ENCODE measurements at places on chromosomes 16 and 17.

- no peak for DNase-seq
Measured at GRCh38 chr17:66579556-66579955, 255.4 kb upstream of the CACNG5 start.

DNA sequence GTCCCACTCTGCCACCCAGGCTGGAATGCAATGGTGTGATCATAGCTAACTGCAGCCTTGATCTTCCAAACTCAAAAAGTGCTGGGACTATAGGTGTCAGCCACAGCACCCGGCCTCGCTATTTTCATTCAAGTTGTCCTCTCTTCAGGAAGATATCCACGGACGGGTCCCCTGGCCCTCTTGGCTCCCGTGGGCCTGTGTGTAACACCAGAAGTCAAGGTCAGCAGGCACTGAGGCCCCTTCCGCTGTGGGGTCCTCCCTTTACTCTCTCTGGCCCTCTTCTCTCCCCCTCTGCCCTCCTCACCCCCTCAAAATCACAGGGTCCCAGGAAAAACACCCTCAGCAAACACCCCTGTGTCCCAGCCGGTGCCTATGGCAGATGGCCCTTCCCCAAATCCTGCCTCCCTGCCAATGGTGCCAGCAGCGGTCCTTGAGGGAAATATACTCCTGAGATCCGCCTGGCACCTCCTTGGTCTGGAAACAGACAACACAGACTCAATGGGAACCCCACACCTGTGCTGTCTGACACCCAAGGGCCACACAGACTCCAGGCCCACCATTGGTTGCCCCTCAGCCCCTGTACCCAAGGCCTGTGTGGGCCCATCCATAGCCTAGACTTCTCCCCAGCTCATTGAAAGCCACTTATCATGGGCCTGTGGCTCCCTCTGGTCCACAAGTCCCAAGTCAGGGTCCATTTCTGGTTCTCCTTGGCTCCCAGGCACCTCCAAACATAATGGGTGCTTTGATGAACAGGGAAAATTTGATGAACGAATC, 221.5 kb downstream of the ZNF423 start:
- DNase-seq = no peak

GRCh38 chr17:57678393-57678792, 66.7 kb downstream of the CCDC182 start:
- no peak for DNase-seq

DNA sequence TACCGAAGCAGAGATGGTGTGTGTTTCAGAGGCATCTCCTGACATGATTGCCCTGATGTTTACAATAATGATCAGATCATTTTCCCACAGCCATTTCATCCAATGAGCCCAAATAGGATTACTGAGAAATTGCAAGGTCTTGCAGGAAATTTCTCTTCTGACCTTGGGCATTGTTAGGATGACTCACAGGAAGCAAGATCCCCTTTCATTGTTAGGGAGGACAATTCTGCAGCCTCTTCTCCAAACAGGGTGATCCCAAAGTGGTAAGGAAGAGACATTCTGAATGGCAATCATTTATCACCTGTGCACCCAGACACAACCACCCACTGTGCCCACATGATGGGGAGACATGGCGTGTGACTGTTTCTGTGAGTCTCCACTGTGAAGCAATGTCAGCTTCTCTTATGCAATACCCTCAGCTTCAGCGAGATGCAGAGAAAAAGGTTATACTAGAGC, 306.7 kb upstream of the XYLT1 start:
- DNase-seq = no peak

DNA sequence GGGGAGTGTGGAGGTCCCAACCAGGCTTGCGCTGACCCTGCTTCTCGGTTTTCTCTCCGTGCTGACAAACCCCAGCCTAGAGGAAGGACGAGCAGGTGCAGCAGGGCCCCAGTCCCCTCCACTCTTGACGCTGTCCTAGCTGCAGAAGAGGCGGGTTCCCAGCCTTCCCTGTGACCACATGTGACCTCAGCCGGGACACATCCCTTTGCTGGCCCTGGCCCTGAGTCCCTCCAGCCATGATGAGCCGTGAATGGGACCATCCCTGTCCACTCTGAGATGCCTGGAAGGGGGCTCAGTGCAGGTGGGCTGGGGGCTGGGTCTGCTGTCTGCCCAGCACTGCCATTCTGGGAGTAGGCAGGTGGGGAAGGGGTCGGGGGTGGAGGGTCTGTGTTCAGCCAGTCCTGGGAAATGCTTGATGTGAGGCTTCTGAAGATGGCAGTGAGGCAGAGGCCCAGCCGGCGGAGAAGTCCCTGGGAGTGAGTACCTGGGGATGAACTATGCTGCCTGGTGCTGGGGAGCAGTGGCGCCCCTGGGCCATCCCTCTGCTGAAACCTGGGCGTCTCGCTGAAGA, 1.9 kb upstream of the TUBB3 start:
- DNase-seq = no peak

DNA sequence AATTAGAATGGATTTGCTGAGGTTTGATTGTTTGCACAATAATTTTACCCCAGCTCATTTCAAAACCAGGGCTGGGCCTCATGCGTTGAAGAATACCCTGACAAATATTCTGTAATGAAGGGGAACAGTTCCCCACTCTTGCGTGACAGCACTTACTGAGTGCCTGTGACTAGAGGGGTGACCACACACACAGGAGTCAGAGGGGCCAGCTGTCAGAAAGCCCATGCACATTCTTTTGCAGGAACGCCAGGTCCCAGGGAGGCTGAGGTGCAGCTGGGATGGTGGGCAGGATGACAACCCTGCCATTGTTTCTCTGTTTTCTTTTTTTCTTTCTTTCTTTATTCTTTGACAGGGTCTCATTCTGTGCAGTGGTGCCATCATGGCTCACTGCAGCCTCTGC, 44.6 kb downstream of the SMPD3 start:
- DNase-seq = no peak

GRCh38 chr17:2222901-2223616, 80.5 kb downstream of the SMG6 start:
- DNase-seq = no peak

DNA sequence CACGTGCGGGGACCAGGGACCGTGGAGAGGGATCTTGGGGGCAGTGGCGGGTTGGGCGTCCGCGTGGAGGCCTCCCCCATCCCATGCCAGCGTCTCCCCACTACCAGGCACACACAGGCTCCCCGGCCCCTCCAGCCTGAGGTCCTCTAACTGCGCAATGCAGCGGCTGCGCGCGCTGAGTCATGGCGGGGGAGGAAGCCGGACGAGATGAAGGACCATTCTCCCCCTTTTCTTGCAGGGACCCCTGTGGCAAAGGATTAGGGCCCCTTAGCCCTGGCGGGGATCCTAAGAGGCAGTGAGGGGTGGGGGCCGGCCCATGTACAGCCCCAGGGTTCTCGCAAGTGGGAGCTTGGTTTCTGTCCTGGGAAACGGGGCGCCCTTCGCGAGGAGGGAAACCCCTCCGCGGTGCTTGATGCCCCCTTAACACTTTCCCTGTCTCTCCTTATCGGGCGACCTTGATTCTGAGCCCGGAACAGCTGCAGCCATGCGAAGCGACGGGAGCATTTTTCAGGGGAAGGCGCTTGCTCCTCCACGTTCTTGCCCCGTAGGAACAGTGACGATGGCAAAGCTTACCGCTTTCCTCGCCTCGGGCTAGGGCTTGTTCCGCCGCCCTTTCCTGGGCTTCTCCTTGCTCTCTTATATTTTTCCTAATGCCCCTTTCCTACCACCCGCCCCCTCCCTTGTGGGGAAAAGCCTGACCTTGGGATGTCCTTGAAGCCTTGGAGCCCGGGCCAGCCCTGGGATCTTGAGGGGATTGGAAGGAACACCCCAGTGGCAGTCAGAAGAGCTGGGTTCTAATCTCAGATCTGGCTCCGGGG, 592 bp downstream of the ALDOA start:
- DNase-seq = no peak

- DNase-seq = no peak
Measured at GRCh38 chr17:77748436-77748835, 210.1 kb upstream of the TNRC6C start.

DNA sequence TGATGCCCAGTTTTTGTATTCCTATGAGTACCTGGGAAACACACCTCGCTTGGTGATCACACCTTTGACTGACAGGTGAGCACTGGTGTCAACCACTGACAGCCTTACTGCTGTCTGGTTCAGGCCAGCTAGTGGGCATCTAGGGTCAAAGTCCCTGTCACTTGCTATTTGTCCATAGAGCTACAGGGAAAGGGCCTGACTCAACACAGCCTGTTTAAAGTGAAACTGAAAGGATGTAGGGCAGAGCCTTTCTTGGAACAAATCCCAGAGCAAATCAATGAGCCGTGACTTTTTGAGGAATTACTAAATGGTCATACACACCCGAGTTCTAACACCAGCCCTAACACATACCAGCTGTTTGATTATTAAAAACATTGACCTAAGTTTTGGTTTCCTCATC, 106.8 kb downstream of the DNAH9 start:
- no peak for DNase-seq

- no peak for DNase-seq
Measured at GRCh38 chr16:89973654-89974335, 25.2 kb downstream of the DEF8 start.

- DNase-seq = no peak
Measured at GRCh38 chr17:1267471-1267943, 2.7 kb upstream of the BHLHA9 start.

DNA sequence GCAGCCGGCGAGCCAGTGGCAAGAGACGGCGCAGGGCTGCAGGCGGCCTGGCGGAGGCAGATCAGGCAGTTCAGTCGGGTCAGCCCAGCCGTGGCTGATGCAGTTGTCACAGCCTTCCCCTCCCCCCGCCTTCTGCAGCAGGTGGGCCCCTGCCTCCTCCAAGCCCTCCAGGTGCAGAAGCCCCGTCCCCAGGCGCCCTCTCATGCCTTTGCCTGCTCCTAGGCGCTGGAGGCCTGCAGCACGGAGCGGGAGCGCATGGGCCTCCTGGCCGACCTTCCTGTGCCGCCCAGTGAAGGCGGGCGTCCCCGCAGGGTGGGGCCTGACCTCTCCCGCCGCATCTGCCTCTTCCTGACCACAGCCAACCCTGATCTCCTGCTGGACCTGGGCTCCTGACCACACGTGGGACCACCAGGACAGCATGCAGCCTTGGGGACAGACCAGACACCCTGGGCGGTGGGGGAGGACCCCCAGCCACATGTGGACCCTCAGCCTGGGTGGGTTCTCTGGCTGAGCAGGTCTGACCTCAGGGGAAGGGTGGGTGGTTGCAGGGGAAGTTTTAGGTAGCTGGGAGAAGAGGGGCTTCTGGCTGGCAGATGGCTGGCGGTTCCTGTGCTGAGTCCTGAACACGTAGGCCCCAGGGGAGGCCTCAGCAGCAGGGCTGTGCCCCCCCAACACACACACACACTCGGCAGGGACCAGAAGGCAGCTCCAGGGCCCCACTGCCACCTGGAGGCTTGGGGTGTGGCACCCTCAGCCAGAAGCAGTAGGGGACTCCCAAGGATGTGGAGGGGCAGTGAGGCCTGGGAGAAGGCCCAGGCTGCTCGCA, 3.1 kb upstream of the MRPS34 start:
- DNase-seq = no peak

- no peak for DNase-seq
Measured at GRCh38 chr17:65356536-65356935, 204.9 kb downstream of the AXIN2 start.

- DNase-seq = no peak
Measured at GRCh38 chr17:77489893-77490255, 349.1 kb downstream of the SEC14L1 start.

DNA sequence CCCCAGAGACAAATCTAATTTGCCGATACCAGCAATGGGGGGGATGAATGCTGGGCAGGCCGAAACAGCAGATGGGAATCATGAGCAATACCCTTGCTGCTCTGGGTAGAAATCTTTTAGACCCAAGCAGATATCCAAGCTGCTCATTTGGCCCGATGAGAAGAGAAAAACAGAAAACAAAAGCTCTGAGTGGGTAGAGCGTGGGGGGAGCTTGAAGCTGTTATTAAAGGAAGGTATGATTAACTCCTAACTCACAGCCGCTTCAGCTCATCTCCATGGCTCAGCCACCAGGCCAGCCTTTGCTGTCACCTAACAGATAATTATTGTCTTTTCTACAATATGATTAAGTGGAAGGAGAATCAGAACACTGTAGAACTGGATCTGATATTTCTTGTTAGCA, 58.3 kb downstream of the VPS35L start:
- DNase-seq = no peak

DNA sequence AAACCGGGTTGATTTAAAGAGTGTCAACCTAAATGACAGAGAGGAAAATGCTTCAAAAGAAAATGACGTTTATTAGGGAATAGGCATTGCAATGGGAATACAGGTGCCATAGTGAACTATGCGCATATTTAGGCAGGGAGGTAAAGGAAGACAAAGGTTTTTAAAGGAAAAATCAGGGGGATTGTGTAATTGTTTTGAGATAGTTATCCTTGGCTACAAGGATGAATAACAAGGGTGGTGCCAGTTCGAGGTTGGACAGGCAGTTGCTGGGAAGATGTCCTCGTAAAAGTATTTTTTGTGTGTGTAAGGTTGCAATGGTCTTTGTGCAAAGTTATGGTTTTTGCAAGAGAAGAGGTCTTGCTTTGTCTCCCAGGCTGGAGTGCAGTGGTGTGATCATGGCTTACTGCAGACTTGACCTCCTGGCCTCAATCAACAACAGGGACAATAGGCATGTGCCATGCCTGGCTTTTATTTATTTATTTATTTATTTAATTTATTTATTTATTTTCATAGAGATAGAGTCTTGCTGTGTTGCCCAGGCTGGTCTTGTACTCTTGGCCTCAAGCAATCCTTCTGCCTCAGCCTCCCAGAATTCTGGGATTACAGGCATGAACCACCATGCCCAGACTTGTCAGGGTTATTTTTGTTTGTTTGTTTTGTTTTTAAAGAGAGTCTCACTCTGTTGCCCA, 63.1 kb downstream of the CACNG3 start:
- no peak for DNase-seq

GRCh38 chr17:16294560-16294959, 58.7 kb downstream of the CENPV start:
- DNase-seq = no peak

- DNase-seq = no peak
Measured at GRCh38 chr16:4395055-4395726, 21.2 kb downstream of the CORO7 start.
